Hepatocyte (in vitro differentiated cells): ENCODE measurements at places on chromosomes 1 and 21.

GRCh38 chr1:6970221-6970620 lies 185.0 kb downstream of the CAMTA1 start:
- DNase-seq = no peak
- H3K27me3 ChIP-seq = peaks cover 7% of the 10 kb centered on the region
- H3K4me1 ChIP-seq = peaks cover under 1% of the 10 kb centered on the region
- no peaks in the 10 kb centered on the region for H3K36me3 ChIP-seq
- no peak overlapping the region for H3K27ac ChIP-seq
- H3K4me3 ChIP-seq = no peak overlapping the region

GRCh38 chr1:224292419-224292818 lies 37.6 kb downstream of the NVL start:
- no peak overlapping the region for H3K4me3 ChIP-seq
- no peaks in the 10 kb centered on the region for H3K36me3 ChIP-seq
- H3K4me1 ChIP-seq = no peaks in the 10 kb centered on the region
- H3K27ac ChIP-seq = no peak overlapping the region
- DNase-seq = no peak

GRCh38 chr1:205018381-205018780 lies 24.6 kb upstream of the CNTN2 start:
- H3K27me3 ChIP-seq = peaks cover 9% of the 10 kb centered on the region
- no peak overlapping the region for H3K27ac ChIP-seq
- no peaks in the 10 kb centered on the region for H3K36me3 ChIP-seq

DNA sequence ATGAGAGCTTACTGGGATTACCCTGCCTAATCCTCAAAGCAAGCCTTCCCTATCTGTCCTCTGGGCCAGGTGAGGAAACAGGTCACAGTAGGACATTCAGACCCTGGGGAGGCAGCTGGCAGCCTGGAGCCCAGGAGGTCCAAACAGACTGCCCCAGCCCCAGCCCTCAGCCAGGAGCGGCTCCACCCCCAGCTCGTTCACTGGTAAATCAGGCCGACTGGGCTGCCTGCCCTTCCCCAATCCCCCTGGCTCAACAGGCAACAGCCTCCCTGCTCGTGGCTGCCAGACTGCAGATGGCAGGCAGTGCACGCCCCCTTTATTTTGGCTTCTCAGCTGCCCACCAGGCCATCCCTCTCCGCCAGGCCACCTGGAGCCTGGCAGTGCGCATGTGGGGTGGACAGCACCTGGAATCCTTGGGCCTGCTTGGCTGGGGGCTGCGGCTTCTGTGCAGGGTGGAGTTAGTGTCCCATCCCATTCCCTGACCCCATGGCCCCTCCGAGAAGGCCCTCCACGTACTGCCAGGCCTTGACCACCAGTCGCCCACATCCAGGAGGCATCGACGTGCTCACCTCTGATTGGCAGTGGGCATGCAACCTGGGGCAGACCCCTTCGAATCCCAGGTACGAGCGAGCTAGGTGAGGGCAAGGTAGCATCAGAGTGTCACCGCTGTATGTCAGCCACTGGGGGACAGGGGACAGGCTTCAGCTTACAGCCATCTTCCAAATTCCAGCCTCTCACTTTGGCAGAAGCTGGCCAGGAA lies 11.2 kb upstream of the ZNF670 start:
- no peak overlapping the region for H3K27ac ChIP-seq
- no peaks in the 10 kb centered on the region for H3K27me3 ChIP-seq
- H3K4me3 ChIP-seq = no peak overlapping the region
- no peaks in the 10 kb centered on the region for H3K4me1 ChIP-seq

- H3K4me1 ChIP-seq = peaks cover 31% of the 10 kb centered on the region
- DNase-seq = no peak
- H3K27me3 ChIP-seq = no peaks in the 10 kb centered on the region
- H3K27ac ChIP-seq = no peak overlapping the region
- H3K4me3 ChIP-seq = no peak overlapping the region
- no peaks in the 10 kb centered on the region for H3K36me3 ChIP-seq
These were observed 67.8 kb downstream of the SLC19A1 start for GRCh38 chr21:45474323-45474950.

GRCh38 chr21:36218691-36219090 lies 62.1 kb downstream of the DOP1B start:
- no peak for DNase-seq
- no peak overlapping the region for H3K4me3 ChIP-seq
- H3K36me3 ChIP-seq = no peaks in the 10 kb centered on the region
- H3K27ac ChIP-seq = no peak overlapping the region
- H3K4me1 ChIP-seq = no peaks in the 10 kb centered on the region

DNA sequence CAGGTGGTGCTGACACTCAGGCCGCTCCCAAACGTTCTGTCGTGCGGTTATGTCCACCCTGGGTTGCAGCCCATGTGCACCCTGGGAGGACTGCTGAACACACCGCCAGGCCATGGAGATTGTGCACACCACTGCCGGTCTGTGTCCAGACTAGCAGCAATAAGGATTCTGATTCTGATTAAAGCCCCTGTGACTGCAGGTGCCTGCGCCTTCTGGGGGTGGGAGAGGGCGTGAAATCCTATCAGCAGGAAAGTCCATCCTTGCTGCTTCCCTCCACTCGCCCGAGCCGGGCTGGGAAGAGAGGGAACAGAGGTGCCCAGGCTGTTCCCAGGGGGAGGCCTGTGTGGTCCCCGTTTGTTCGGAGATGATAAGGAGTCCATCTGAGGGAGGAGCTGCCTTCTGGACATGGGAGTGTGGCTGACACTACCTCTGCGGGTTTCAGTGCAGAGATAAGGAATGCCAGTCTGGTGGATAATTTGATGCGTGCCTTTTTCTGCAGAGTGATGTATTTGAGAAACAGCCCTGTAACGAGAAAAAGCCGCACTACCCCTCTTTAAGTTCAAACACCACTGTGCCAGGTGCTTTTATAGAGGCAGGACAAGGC lies 41.2 kb downstream of the BACE2 start:
- H3K27me3 ChIP-seq = no peaks in the 10 kb centered on the region
- H3K4me1 ChIP-seq = no peaks in the 10 kb centered on the region
- no peaks in the 10 kb centered on the region for H3K36me3 ChIP-seq
- DNase-seq = no peak

DNA sequence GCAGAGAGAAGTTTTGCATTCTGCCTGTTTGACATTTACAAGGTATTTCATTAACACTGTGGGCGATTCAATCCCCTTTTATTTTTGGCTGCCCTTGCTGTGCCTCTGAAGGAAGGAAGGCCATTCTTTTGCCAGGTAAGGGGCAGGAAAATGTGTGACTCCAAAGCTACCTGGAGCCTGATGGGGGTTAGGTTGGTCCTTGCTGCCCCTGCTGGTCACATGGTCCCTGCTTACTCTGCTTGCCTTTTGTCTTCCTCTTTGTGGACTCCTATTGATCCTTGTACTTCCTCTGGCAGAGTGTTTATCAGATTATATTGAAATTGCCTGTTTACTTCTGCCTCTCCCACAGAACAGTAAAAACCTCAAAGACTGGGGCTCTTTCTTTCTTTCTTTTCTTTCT lies 65.7 kb downstream of the ST6GALNAC3 start:
- no peak overlapping the region for H3K4me3 ChIP-seq
- peaks cover 16% of the 10 kb centered on the region for H3K4me1 ChIP-seq
- no peaks in the 10 kb centered on the region for H3K27me3 ChIP-seq
- H3K27ac ChIP-seq = no peak overlapping the region

DNA sequence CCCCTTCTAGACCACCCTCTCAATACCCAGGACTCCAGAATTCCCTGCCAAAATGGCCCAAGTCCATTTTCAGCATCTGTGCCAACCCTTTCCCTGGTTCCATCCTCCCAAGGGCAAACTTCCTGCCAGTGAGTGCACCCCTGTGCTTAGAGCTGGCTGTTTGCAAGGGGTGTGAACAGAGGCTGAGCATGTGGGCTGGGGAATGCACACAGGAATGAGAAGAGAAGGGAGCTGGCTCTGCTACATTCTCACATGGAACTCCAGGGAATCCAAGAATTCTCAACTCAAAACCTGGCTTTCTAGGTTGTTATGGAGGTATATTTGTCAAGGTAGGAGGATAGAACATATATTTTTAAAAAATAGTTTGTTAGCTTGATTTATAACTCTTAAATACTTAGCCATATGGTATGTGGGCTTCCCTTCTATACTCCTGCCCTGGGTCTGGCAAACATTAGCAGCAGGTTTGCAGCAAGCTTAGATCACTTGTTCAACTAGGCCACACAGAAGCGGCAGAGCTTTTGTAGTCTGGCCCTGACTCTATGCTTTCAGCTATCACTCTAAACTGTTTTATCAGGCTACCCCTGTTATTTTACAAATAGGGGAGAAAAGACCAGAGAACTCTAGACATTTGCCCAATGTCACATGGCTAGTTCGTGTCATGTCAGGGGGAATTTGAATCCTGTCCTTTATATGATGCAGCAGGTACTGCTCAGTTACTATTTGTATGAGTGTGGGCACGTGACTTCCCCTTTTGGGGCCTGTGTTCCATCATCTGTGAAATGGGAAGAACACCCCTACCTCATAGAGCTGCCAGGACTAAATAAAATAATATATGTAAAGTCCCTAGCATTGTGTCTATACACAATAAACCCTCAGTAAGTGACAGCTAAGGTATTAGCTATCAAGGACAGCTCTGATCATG lies 8.1 kb upstream of the STMN1 start:
- no peak for DNase-seq
- no peaks in the 10 kb centered on the region for H3K36me3 ChIP-seq
- H3K4me1 ChIP-seq = no peaks in the 10 kb centered on the region
- H3K27me3 ChIP-seq = no peaks in the 10 kb centered on the region
- no peak overlapping the region for H3K27ac ChIP-seq

- H3K36me3 ChIP-seq = no peaks in the 10 kb centered on the region
- no peak overlapping the region for H3K4me3 ChIP-seq
- H3K27ac ChIP-seq = no peak overlapping the region
- H3K27me3 ChIP-seq = no peaks in the 10 kb centered on the region
- peak; percentile 17 for DNase-seq
- no peaks in the 10 kb centered on the region for H3K4me1 ChIP-seq
These were observed 185.8 kb downstream of the PCP4 start for GRCh38 chr21:40053007-40053406.

- no peaks in the 10 kb centered on the region for H3K27me3 ChIP-seq
- no peaks in the 10 kb centered on the region for H3K4me1 ChIP-seq
- no peak for DNase-seq
- no peaks in the 10 kb centered on the region for H3K36me3 ChIP-seq
These were observed 265.2 kb downstream of the ADGRL2 start for GRCh38 chr1:82065916-82066315.

- H3K4me3 ChIP-seq = no peak overlapping the region
- DNase-seq = no peak
- H3K27me3 ChIP-seq = no peaks in the 10 kb centered on the region
These were observed 27.1 kb upstream of the AJAP1 start for GRCh38 chr1:4627353-4627752.

DNA sequence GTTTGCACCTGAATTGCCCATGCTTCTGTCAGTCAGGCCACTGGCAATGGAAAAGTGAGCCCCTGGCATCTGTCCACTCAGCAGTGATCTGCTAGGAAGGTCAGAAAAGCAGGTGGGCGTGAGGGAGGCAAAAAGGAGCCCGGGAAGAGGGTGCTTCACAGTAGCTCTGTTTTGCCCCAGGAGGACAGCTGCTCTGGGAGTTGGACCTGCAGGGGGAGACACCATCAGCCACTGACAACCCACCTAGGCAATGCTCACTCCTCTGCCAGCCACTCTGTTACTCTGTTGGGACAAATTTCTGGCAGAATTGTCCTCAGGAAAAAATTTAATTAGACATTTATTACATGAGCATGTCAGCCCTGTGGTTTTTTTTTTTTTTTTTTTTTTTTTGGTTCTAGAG lies 146.4 kb downstream of the LRIG2 start:
- H3K27ac ChIP-seq = peak overlapping the region; percentile 87
- DNase-seq = no peak

DNA sequence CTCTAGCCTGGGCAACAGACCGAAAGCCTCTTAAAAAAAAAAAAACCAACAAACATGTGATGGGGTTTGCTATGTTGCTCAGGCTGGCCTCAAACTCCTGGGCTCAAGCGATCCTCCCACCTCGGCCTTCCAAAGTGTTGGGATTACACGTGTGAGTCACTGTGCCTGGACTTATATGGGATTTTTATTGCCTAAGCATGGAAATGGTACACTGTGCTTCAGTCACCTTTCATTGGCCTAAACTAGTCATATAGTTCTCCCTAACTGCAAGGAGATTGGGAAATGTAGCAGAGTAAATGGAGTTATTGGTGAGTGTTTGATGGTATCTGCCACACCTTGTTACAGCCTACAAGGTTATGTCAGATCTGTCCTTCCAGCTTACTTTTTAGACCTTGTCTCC lies 17.2 kb upstream of the MEF2D start:
- H3K4me3 ChIP-seq = no peak overlapping the region
- no peaks in the 10 kb centered on the region for H3K4me1 ChIP-seq
- no peaks in the 10 kb centered on the region for H3K36me3 ChIP-seq

GRCh38 chr21:16589006-16589898 lies 859.5 kb downstream of the USP25 start:
- H3K36me3 ChIP-seq = no peaks in the 10 kb centered on the region
- H3K4me1 ChIP-seq = peaks cover 9% of the 10 kb centered on the region
- H3K27me3 ChIP-seq = no peaks in the 10 kb centered on the region
- no peak overlapping the region for H3K4me3 ChIP-seq
- H3K27ac ChIP-seq = no peak overlapping the region
- DNase-seq = no peak

DNA sequence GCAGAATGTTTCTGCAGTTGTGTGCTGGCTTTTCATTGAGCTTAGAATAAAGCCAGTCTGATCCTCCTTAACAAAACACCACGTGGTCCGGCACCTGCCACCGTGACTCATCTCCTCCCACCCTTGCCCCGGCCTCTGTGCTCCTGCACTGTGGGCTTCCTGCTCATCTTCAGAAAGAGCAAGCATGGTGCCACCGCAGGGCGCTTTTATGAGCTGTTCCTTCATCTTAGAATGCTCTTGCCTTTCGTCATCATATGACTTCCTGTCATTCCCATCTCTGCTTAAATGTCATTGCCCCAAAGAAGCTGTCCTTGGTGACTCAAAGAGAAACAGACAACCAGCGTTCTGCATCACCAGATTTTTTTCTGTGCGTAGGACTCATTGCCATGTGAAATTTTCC lies 117.8 kb downstream of the HHAT start:
- H3K4me1 ChIP-seq = no peaks in the 10 kb centered on the region
- DNase-seq = peak; percentile 49
- H3K4me3 ChIP-seq = no peak overlapping the region
- no peaks in the 10 kb centered on the region for H3K27me3 ChIP-seq
